CD8-positive, alpha-beta memory T cell (primary cell): ENCODE measurements at places on chromosomes 5 and 9. TPM values are rescaled to one million over a fixed set of nuclear protein-coding genes. Genes with fewer than 3 reads are reported as not detected.
A peak's percentile ranks its signal among the peaks of the same experiment; 100 is the strongest.

DNA sequence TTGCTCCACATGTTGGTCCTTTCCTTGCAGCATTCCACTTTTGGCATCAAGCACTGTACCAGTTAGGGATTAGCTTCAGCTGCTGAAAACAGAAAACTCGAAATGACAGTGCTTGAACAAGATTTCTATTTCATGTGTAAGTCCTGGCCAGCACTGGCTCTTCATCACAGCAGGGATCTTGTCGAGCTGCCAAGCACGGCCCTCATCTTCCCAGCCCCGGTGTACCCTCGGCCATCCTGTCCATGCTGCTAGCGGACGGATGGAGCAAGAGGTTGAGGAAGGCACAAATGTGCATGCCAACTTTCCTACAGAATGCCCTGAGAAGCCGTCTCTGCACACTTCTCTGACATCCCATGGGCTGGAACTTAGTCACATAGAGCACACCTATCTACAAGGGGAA, 130.6 kb downstream of the TENT4A start:
- no peak for DNase-seq

DNA sequence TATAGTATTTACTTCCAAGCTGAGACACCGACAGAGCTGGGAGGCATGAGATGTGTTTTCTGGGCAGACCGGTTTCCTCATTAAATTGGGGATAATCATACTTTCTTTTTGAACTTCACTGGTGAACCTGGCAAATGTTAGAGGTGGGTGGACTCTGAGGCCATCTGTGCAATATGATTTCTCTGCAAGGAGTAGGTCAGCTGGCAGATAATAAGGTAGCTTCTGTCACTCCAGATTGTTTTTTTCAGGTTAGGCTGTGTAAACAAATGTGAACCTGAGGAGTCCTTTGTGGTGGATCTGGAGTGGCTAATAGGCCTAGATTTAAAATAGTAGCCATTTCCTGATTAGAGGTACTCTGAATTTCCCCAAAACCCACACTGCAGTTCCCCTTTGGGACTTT, 75.4 kb upstream of the S1PR3 start:
- DNase-seq: no peak

GRXCR2 gene
- total RNA-seq: not detected

SLC45A2 gene
- total RNA-seq: not detected

C5orf24 gene
- total RNA-seq: 29.8 TPM

IER5L gene
- total RNA-seq: 3.0 TPM

- DNase-seq: no peak
Measured at GRCh38 chr9:131669269-131670157, 70.4 kb downstream of the RAPGEF1 start.

- DNase-seq: peak; percentile 37
Measured at GRCh38 chr9:91193658-91194391, 167.9 kb downstream of the AUH start.

KIF20A gene
- total RNA-seq: 29.3 TPM

DNA sequence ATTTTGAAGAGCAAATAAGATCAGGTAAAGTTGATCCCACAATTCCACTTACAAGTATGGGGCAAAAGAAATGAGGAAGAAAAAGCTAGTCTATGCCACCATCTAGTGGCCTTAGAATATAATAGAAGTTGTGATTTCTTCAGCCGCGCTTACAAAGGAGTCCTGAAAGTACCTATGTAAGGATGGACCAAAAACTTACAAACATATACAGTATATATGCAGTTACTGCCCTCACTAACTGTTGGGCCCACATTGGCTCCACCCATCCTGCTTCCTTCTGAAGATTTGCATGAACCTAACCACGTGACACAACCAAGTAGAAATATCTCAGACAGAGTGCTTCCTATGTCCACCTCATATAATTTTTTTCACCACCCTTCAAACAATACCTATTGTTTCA, 11.7 kb upstream of the OR13D1 start:
- DNase-seq: no peak

DNA sequence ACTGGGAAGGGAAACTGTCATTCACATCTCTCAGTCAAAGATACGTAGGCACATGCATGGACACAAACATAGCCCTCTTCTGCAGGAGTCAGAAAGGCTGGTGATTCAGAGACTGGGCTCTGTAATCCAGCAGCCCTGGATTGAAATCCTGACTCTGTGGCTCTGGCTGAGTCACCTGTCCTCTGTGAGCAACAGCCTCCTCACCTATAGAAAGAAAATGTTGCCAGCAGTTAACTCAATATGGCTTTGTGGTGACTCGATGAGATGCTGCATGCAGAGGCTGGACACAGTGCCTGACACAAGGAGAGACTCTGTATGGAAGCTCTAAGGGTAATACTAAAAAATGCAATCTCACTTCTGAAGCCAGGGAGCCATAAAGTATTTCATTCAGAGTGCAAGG, 23.9 kb upstream of the CDKN2AIPNL start:
- DNase-seq: no peak

TAF11L10 gene
- not detected for total RNA-seq

SNX24 gene
- total RNA-seq: 4.4 TPM

DNA sequence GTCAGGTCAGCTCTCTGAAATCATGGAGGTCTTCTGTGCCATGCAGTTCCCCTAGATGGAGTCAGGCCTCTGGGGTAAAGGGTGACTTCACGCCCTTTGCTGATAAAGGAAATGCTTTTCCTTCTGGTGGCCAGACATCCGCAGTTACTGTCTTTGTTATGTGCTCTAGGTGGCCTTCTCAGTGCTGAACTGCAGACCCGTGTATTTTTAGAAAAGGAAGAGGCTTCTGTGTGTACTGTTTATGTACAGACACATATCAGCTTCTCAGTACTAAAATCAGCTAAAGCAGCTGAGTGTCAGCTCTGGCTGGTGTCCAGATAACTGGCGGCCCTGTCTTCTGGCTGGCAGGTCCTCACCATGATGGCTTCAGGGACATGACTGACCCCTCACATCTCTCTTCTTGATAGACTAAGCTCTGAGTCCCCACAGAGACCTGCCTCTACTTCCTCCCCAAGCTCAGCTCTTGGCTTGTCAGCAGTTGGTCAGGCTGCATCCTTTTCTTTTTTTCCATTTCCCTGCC, 75.3 kb downstream of the ARHGAP26 start:
- peak; percentile 12 for DNase-seq

GRCh38 chr5:127425868-127426267, 91.6 kb upstream of the PRRC1 start:
- no peak for DNase-seq

DNA sequence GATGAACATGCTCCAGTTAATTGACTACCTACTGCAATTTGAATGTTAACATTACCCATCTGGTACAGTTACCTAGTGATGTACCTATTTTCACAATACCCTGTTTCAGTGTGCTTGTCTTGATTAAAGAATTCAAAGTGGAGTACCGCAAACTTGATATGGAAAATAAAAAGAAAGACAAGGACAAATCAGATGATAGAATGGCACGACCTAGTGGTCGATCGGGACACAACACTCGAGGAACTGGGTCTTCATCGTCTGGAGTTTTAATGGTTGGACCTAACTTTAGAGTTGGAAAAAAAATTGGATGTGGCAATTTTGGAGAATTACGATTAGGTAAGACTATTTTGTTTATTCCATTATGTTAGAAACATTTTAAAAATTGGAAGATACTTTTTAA, 33.5 kb downstream of the CSNK1G3 start:
- DNase-seq: peak; percentile 3

- DNase-seq: no peak
Measured at GRCh38 chr5:151067632-151068432, 13.0 kb downstream of the TNIP1 start.

CARTPT gene
- not detected for total RNA-seq

DNA sequence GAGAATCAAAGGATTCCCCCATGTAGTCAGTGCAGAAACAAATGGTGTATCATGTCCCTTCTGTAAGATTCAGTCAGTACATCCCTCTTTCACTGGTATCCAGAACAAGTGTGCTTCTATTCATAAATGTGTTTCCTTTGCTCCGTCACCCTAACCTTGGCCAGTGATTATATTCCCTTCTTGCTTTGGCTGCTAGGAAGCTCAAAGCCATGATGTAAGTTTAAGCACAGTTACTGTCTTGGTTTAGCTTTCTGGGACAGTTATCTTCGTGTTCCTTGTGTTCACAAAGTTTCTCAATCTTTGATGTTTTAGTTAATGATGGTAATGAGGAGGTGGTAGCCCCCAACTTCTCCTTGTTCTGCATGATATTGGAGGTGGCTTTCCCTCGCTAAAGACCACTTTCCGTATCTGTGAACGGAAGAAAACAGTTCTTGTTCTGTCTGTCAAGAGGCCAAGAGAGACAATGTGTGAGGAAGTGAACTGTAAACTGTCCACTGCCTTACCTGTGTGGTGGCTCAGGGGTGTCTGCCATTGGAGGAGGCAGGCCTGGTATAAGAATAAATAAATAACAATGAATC, 2.2 kb upstream of the AMBP start:
- DNase-seq: no peak

DNA sequence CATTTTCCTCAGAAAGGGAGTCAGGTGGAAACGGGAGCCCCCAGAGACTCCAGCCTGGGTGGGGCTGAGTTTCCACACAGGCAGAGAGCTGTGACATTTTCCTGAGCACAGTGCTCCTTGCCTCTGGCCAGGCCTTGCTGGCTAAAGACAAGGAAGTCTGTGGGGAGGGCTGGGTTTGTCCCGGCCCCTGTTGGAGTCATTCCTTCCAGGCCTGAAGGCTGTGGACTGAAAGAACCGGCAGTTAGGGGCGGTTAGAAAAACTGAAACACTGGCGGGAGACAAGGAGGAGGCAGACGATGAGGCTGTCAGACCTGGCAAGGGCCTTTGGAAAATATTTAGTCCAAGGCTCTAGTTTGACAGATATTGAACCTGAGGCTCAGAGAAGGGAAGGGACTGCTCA, 29.9 kb downstream of the COL15A1 start:
- no peak for DNase-seq

IL13 gene
- total RNA-seq: 65.3 TPM

TLX3 gene
- not detected for total RNA-seq

GRCh38 chr5:145072889-145073288, 762.3 kb downstream of the PRELID2 start:
- no peak for DNase-seq

DNA sequence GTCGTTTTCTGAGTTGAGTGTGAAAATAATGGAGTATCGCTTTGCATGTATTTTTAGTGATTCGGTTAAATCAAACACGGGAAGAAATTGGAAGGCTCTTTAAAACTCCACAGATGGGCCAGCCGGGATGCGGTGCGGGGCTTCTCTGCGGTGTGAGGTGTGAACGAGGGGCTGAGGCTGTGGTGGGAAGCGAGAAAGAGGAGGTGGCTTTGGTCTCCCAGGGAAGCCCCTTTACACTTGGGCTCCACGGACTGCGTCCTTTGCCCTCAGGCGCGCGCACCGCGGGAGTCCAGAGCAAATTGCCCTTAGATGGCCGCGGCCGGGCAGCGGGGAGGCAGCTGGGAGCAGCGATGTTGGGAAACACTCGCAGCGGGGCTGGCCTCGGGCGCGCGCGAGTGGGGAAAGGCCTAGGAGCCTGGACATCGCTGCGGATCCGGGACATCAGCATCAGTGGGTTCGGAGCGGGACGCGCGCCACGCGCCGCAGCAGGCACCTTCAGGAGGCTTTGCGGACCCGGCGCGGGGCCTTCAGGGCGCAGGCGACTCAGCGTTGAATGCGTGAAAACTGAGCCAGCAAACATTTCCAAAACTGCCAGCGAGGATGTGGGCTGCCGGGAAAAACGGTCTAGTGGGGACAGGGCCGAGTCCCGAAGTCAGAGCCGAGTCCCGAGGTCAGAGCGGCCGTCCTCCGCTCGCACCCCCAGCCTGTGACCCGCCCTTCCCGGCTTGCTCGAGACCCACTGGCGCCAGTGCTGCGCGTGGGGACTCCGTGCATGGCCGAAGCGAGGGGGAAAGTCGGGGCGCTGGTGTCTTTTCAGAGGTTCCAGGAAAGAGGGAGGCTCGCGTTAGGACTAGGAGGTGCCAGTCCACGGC, 6.5 kb downstream of the IRX1 start:
- DNase-seq: no peak

MIER3 gene
- total RNA-seq: 26.0 TPM

DNA sequence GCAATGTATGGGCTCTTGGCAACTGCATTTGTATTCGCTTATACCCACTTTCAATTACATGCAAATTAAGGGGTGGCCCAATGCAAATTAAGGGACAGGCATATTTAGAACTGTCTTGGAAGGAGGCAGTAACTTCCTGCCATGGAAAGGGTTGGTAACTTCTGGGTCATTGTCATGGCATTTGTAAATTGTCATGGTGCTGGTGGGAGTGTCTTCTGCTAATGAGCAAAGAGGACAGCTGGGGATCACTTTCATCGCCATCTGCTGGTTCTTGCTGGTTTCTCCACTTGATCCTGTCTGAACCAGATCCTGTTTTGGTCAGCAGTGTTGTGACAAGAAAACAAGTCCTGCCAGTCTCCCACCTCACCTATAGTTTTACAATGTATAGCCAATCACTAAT, 23.3 kb upstream of the UGT3A2 start:
- DNase-seq: no peak

DNA sequence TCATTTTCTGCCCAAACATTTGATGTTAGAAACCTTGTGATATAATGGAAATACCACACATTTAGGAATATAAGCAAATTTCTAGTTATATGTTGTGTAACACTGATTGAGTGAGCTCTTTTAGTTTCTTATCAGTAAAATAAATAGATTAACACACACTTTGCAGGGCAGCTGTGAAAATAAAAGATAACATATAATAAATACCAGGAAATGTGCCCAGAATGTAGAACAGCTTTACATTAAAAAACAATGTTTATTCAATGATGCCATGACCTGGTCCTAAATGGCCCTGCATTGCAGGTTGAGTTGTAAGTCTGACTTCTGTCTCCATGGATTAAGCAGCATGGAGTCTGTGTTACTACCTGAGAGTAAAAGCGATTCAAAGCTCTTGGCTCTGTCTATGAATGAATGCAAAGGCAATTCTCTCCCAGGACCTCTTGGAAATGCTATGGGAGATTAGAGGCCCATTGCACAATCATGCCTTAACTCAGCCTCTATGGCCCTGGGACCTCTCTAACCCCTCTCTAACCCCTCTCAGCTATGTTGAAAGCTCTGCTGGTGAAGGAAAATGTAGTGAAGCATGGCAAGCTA, 296.0 kb upstream of the ACTBL2 start:
- DNase-seq: no peak

GRCh38 chr5:64619609-64620008, 70.7 kb upstream of the SHISAL2B start:
- no peak for DNase-seq

PAEP gene
- not detected for total RNA-seq

GRCh38 chr5:179603308-179603707, 20.2 kb downstream of the HNRNPH1 start:
- DNase-seq: no peak

- no peak for DNase-seq
Measured at GRCh38 chr9:114583371-114584155, 4.0 kb upstream of the ATP6V1G1 start.

LMAN2 gene
- 112 TPM for total RNA-seq
